Activated T-cell treated with anti-CD3 and anti-CD28 coated beads for 1 hour (primary cell): ENCODE measurements at places on chromosomes 7 and 10.

- no peak for DNase-seq
These were observed 47.3 kb upstream of the BHLHA15 start for GRCh38 chr7:98163704-98164494.

DNA sequence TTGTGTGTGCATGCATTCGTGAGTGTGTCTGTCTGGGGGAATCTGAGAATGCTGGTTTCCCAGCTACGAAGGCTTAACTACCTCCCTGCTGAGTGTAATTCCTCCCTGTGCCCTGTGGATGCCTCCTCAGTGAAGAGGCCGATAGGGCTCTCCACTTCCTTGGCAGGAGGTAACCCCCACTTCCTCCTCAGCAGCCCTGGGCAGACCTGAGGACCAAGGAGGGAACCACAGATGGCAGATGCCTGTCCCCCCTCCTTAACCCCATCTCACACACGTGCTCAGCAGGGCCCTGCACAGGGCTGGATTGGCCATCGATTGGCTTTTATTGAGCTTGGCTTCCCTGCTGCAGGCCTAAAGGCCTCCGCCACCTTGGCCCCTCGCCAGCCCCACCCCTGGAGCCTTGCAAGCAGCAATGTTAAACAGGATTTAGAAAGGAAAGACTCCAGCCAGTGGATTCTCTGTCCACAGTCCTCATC, 45.6 kb upstream of the LRRC4 start:
- no peak for DNase-seq

GRCh38 chr7:82423446-82423845, 20.1 kb downstream of the CACNA2D1 start:
- DNase-seq = no peak

- peak; percentile 62 for DNase-seq
These were observed 1.7 kb downstream of the ADAM8 start for GRCh38 chr10:133274751-133275683.

- no peak for DNase-seq
These were observed 65.8 kb downstream of the DIP2C start for GRCh38 chr10:623477-624311.

DNA sequence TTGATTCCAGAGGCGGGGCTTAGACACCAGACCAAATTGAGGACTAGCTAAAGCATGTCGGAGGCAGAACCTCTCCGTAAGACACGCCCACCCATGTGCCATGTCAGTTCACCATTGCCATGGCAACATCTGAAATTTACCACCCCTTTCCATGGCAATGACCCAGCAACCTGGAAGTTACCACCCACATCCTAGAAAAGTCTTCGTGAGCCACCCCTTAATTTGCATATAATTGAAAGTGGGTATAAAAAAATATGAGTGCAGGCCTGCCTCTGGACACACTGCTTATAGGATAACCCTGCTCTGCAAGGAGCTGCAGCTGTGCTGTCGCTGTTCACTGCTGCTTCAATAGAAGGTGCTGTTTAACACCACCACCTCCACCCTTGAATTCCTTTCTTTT, 28.0 kb downstream of the TMEM270 start:
- DNase-seq = no peak
